Kidney (tissue), 22 donors: ENCODE measurements at places on chromosomes 16 and 17. TPM values are rescaled to one million over a fixed set of nuclear protein-coding genes. Genes with fewer than 3 reads are reported as not detected.
A peak's percentile ranks its signal among the peaks of the same experiment; 100 is the strongest.

The KLHL10 gene
- 0.28 TPM for total RNA-seq

The TPSAB1 gene
- 156 TPM for total RNA-seq

The C17orf107 gene
- 4.4 TPM for total RNA-seq

The ITGAL gene
- total RNA-seq: 19.6 TPM

DNA sequence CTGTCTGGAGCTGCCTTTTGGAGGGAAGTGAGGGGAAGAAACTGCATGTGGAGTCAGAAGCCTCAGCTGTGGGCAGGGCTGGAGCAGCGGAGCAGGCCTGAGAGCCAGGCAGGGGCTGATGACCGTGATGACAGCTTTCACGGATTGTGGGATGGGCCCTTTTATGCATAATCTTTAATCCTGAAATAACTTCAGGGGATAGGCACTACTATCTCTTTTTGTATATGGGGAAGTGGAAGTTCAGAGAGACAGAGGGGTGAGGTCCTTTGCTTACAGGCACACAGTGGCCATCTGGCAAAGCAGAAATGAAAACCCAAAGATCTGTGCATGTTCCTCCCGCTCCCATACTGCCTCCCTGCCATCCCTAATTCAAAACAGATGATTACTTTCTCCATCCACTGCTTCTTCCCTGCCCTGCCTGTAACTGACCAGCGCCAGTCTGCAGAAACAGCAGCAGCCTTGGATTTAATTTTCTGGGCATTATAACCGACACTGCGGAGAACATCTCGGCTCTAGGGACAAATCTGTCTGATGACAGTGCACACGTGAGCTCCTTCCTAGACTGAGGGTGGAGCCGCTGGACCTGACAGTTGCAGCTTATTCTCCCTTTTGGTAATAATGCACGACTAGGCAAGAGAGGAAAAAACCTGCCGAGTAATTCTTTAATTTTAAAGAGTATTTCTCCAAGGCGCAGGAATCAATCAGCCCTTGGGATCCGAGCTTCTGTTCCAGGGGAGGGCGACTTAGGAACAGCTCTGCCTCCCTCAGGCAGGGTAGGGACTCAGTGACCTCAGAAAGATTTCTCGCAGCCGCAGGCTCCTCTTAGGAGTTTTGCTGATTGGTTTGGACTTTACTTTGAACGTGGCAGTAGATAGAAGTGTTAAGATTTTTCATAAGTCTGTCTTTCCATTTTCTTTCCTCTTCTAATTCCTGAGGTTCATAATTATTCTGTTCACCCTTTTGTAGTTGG is 95.4 kb downstream of the UTP18 start:
- DNase-seq: no peak
- no peak overlapping the region for H3K4me3 ChIP-seq
- H3K27ac ChIP-seq: no peak overlapping the region
- H3K4me1 ChIP-seq: no peaks in the 10 kb centered on the region

- H3K4me1 ChIP-seq: no peaks in the 10 kb centered on the region
- DNase-seq: no peak
- H3K36me3 ChIP-seq: no peaks in the 10 kb centered on the region
Measured at GRCh38 chr16:24272379-24272778, 16.2 kb downstream of the CACNG3 start.

DNA sequence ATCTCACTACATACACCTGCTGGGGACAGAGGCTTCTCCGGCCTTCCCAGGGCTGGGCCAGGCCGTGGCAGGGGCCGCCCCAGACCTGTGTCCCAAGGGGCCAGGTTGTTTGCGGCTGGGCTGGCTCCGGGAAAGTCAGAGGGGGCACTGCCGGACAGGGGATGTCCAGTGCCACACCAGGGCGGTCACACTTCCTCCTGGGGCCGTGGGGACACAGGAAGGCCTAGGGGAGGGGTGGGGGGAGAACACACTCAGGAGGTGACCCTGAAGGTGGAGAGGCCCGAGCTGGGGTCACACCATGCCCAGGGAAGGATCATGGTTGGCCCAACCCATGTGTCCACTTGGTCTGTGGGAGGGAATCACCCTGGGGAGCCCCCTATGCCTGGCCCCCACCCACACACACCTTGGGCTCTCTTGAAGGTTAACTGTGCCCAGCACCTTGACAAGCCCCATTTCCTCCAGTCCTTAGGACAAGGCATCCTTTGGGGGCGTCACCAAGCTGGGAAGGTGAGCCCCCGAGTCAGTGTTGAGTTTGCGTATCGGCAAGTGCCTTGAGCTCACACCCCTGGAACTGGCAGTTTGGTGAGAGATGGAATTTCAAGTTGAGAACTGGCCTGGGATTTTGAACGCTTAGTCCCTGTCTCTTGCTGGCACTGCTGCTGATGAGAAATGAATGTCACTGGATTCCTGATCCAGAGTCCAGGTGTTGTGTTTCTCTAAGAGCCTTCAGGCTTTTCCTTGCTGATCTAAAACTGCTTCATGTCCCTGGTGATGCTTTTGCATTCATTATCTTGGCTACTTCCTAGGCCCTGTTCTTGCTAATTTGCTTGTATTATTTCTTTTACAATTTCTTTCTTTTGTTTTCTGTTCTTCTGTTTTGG is 7.7 kb upstream of the ACTG1 start:
- no peak overlapping the region for H3K27ac ChIP-seq
- no peaks in the 10 kb centered on the region for H3K27me3 ChIP-seq
- H3K4me3 ChIP-seq: no peak overlapping the region
- peak; percentile 82 for DNase-seq
- H3K4me1 ChIP-seq: peaks cover 2% of the 10 kb centered on the region
- H3K36me3 ChIP-seq: no peaks in the 10 kb centered on the region

DNA sequence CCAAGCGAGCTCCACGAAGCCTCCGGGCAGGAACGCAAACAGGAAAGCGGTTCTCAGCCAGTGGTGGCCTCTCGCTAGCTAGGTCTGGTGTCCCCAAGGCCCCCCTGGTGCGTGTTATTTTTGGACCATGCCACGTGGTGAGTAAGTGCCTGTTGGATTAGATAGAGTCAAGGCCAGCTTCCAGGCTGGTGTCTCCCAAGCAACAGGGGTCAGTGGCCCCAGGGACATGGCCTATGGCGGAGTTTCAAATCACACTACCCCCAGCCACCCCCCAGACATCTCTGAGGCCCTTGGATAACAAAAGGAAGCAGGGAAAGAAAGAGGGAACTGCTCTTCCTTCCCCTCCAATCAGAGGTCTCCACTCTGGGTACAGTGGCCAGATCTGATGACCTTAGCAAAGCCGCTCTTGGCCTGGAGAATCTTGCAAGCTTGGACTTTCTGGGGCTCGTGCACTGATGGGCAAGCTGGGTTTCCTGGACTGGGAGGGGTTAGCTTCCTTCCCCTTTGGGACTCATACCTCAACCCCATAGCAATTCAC is 58.2 kb downstream of the MAF start:
- no peaks in the 10 kb centered on the region for H3K36me3 ChIP-seq
- H3K27me3 ChIP-seq: no peaks in the 10 kb centered on the region
- no peak overlapping the region for H3K4me3 ChIP-seq
- H3K4me1 ChIP-seq: no peaks in the 10 kb centered on the region
